NCI-H1694 treated with DMSO at 0.1 percent for 48 hours (cell line): ENCODE measurements at places on chromosomes 12 and 14.

DNA sequence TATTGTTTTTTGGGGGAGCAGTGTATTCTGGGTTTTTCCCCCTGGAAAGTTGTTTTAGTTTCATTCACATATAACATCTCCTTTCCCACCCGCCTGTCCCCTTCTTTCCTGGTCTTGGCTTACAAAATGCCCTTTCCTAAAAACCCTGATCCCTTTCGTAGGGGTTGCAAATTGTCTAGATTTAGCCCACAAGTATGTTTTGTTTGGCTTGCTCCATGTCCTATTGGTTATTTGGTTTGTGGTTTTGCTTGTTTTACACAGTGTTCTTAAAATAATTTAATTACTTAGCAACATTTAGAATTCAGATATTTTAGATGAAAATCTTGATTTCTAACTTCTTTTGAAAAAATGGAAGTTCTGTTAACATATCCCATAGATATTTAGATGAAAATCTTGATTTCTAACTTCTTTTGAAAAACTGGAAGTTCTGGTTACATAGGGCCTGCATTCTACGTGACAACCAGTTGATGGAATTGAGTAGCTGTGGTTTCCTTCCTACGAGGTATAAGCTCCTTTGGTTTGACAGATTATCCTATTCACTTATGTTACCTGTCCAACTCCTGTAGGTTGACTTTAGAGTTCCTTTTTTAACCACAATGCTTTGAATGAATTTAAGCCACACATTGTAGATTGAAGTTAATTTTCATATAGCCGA is 89.2 kb upstream of the TMEM263 start:
- no peak for DNase-seq

- DNase-seq: no peak
Measured at GRCh38 chr12:5102261-5102789, 58.6 kb downstream of the KCNA5 start.

DNA sequence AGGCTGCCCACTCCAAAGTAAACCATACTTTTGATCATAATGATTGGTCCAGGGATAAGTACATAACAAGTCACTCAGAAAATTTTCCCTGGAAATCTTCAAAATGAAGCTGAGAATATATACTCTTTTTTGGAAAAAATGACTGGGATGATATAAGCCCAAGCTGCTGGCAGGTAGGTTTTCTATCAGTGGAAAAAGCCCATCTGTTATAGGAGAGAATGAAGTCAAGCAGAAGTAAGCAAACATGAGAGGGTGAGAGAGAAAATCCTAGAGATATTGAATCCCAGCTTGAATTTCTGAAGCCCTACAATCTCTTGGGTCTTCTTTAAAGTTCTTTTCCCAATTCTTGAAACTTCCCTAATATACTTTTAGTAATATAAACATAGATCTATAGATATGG is 37.3 kb upstream of the ZDHHC17 start:
- DNase-seq: peak; percentile 7

- DNase-seq: no peak
Measured at GRCh38 chr12:68431786-68432185, 99.6 kb upstream of the MDM1 start.

DNA sequence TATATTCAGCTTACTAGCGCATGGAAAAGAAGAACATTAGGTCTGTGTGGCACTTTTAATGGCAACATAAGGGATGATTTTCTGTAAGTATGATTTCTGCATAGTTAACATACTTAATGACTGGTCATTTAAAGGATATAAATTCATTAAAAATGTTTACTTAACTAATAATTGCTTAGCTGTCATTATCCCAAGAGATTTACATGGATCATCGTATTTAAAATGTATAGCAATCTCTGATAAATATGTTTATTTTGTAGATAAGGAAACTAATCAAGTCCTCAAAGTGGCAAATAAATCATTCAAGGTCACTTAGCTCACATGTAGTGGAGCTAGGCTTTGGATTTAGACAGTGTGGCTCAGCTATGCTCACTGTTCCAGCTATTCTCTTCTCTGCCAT is 158.6 kb downstream of the OTOGL start:
- no peak for DNase-seq

DNA sequence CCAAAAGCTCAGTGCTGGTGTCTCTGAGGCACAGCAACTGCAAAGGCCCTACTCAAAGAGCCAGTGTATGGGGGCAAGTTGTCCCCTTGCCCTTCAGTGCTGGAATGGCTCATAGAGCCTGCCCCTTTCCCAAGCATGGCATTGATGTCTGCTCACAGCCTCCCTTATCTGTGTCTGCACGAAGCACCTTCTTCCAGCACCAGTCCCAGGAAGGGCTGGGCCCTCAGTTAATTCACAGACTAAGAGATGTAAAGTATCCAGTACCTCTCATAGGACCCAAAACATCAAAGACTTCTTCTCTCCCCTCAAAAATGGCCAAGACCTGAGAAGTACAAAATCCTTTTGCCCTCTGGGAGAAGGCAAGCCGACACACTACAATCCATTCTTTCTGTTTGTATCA is 1.6 kb upstream of the CMAS start:
- no peak for DNase-seq

DNA sequence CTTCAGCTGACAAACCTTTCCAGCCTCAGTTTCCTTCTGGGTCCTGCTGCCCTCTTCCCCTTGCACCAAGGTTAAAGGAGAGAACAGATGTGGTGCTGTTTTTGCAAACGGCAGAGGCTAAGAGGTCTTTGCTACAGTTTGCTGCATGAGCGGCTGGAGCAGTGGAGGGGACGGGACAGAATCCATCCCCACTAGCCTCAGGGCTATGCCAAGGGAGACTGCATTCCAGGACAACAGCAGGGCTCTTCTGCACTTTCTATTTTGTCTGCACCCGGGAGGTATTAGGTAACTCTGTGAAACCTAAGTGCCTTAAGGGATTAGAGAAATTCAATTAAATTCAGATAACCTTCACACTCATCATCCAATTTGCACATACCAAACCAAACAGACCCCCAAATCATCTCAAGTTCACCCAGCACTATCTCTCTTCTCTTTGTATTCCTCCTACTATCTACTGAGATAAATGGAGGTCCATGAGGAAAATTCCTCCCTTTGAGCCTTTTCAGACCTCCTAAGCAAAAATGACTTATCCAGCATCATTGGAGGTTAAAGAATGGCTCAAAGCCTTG is 103.8 kb upstream of the VRK1 start:
- DNase-seq: no peak

- DNase-seq: no peak
Measured at GRCh38 chr12:108630481-108631207, 3.0 kb downstream of the SELPLG start.

DNA sequence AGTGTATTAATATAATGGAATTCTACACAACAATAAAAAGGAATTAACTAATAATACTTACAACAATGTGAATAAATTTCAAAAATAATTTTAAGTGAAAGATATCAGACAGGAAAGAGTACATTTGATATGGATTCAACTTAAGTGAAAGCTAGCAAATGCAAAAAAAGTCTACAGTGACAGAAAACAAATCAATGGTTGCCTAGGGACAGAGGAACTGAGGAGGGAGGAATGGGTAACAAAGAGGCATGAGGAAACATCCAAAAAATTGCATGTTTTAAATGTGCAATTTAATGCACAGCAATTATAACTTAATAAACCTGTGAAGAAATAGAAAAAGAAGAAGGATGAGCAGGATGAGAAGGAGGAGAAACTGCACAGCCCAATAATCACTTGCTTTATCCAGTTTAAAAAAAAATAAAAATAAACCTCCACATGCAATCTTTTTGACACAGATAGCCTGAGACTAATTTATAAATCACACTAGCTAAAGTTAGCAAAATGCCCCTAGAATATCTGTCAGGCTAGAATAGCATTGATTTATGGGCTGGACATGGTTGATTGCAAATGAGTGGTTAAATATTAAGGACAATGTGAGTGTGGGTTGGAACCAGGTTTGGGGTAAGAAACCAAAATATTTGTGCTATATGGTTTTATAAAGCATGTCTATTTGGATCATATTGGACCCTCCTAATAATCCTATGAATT is 1089.1 kb downstream of the TRHDE start:
- no peak for DNase-seq

DNA sequence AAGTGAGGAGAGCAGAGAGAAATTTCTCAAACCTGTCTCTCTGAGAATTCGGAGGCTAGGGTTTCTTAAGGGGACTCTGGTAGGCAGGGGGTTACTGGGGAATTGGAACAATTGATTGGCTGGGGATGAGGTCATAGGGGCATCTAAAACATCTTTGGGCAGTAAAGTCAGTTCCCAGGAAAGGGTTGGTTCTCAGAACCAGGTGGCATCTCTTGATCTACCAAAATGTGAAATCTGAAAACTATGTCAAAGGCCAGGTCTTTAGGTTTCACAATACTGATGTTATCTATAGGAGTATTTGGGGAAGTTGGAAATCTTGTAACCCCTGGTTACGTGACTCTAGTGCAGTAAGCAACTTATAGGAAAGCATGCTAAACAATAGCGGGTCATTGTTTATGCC is 6.9 kb downstream of the C12orf75 start:
- DNase-seq: no peak

DNA sequence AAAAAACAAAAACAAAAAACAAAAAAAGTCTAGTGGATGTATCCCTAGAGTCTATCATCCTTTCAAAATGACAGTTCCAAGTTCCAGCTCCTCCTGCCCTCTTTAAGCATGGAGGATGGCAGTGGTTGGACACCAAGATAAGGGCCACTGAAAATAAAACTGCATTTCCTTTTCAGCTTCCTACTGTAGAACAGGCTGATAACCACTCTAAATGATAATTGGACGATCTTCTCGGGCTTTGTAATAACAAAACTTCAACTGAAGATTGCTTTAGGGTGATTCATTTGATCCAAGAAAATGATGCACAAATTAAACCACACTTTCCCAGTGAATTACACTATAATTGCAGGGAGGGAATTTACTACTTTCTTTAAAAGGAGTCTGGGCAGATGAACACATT is 42.2 kb upstream of the CRACR2A start:
- DNase-seq: no peak

- DNase-seq: no peak
Measured at GRCh38 chr12:79301181-79301580, 389.6 kb downstream of the PAWR start.

DNA sequence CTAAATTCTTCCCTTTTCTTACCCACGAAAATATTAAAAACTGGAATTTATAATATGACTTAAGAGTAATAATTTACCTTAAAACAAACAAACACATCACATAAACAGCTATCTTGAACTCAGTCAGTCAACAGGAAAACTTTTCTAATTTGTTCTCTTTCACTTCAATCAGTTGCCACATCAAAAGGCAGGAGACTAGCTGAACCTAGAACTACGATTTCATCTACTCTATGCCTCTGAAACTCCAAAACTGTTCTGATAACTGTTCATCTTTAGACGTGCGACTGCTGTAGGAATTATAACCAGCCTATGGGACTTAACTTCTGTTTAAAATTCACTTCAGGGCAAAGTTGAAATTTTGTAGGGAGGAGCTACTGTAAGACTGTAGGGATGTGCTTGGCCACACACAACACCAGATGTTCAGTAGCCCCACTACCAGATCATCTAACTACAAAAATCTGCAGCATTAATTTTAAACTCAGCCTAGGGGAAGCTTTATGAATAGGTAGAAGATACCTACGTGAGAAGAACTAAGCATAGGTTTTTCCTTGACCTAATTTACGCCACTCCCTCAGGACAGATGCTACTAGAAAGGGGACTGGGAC is 7.6 kb upstream of the RAD51AP1 start:
- no peak for DNase-seq

GRCh38 chr12:114698566-114699163 is 14.7 kb upstream of the TBX3 start:
- DNase-seq: no peak

DNA sequence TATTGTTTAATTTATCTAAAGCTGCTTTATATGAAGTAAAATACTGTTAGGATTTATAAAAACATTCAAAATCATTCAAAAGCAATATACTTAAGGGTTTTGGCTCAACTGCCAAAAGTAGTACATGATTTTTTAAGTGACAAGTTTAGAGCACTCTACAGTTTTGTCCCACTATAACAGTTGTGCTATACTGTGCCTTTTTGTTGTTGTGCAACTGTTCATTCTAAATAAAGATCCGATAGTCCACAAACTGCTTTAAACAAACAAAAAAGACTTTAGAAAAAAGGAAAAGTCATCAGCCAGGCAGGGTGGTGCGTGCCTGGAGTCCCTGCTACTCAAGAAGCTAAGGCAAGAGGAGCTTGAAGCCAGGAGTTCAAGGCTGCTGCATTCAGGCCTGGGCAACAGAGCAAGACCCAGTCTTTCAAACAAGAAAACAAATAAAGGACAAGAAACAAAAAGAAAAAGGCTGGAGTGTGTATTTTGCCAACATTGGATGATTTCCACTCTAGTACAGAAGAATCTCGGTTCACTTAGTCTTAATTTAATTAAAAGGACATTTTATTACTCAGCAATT is 7.3 kb downstream of the C2CD5 start:
- no peak for DNase-seq

DNA sequence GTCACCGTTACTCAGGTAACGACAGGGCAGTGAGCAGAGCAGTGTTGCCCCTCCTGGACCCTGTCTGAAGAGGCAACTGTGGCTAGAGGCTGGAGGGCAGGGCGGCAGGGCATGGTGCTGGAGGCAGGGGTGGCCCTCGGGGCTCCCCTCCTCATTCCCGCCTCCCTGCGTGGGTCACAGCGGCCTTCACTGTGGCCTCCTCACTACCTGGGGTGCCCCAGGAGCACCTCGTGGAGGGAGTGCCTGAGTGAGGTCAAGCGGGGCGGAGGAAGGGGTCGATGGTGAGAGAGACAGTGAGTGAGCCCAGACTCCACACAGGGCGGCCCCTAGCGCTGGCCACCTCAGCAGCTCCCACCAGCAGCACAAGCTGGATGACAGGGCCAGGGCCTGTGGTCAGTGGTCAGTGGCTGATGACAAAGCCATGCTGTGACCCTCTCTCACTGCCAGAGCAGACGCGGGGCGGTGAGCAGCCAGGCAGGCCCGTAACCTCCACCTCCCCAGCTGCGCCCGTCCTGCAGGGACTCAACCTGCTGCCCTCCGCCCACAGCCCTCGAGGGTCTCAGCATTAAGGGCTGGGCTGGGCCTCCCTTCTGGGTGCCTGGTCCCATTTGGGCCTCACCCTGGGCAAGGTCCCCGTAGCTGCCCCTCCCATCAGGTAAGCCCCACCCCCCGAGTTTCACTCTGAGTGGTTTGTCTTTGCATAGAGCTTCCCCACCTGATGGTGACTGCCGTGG is 17.8 kb downstream of the GPR132 start:
- no peak for DNase-seq

GRCh38 chr14:37090026-37090425 is 82.4 kb downstream of the SLC25A21 start:
- DNase-seq: peak; percentile 12
